ENCODE measurements at places on chromosomes 5 and 9.

DNA sequence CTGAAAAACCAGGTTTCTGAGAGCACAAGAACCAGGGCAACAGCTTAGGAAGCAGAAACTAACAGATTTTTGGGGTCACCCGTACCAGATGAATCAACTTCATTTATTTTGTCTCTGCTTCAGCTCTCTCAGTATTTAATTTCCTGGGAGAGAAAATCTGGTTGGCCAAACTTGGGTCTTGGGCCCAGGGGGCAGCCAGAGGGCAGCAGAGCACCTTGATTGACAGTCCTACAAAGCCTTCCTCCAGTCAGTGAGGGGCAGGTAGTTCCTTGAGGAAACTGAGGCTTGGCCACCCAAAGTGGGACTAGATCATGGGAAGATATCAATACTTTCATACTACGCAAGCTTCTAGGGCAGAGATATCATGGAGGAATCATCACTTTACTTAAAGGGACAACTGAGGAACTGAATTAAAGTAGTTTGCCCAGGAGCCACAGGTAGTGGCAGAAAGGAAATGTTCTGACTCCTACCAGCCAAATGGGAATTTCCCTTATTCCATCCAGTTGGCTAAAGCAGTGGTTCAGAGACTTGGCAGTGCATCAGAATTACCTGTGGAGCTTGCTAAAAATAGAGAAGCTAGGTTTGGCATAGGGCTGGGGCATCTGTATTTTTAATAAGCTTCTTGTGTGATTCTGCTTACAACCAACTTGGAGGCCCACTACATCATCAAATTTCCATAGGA is 21.5 kb upstream of the ARHGAP26 start:
- DNase-seq: peak; percentile 33

GRCh38 chr9:87954230-87954629 is 20.1 kb downstream of the CDK20 start:
- no peak for DNase-seq

GRCh38 chr5:179124273-179124852 is 64.2 kb downstream of the ZNF354C start:
- DNase-seq: no peak

GRCh38 chr5:168097876-168098653 is 193.4 kb upstream of the WWC1 start:
- no peak for DNase-seq

GRCh38 chr5:39106322-39106721 is 32.1 kb upstream of the RICTOR start:
- DNase-seq: peak; percentile 9

GRCh38 chr5:109454731-109455505 is 45.1 kb upstream of the PJA2 start:
- no peak for DNase-seq

GRCh38 chr9:108444400-108445358 is 411.1 kb downstream of the ACTL7B start:
- DNase-seq: no peak

DNA sequence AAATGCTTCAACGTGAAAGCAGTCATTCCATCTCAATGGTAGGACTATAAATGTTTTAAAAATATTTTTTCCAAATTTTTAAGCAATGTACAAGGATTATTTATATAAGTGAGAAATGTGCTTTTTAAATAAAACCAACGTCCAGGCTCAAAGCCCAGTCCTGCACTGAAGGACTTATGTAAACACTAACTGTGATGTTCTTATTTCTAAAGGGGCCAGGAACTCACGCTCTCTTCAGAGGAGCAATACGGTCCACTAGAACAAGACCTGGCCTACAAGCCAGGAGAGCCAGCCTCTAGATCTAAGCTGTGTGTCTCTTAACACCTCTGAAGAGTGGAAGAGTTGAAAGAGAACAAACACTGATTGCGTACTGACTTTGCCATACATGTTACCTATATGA is 12.1 kb downstream of the TTLL11 start:
- no peak for DNase-seq

DNA sequence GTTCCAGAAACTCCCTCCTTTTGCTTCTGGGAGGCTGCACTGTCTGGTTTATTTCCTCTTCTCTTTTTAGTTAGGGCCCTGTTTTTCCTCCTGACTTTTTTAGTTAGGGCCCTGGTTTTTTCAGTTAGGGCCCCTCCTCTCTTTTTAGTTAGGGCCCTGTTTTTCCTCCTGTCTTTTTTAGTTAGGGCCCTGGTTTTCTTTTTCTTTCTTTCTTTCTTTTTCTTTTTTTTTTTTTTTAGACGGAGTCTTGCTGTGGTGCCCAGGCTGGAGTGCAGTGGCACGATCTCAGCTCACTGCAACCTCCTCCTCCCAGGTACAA is 15.1 kb downstream of the GSN start:
- no peak for DNase-seq

DNA sequence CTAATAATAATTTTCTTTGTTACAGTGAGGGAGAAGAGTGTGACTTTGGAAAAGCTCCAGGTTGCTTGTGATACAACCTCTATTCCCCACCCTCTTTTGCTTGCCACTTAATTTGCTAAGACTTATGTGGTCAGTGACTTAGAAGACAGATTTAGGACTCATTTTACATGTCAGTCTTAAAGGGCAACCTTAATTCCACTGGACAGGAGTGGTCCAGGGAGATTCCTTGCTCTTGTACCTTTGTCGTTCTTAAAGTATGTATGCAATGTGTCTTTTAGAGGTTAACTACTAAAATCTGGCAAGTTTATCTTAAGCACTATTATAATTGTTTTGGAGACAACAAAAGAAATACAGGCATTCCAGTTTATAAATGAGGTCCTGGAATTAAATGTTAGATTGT is 20.0 kb downstream of the SLC30A5 start:
- no peak for DNase-seq

DNA sequence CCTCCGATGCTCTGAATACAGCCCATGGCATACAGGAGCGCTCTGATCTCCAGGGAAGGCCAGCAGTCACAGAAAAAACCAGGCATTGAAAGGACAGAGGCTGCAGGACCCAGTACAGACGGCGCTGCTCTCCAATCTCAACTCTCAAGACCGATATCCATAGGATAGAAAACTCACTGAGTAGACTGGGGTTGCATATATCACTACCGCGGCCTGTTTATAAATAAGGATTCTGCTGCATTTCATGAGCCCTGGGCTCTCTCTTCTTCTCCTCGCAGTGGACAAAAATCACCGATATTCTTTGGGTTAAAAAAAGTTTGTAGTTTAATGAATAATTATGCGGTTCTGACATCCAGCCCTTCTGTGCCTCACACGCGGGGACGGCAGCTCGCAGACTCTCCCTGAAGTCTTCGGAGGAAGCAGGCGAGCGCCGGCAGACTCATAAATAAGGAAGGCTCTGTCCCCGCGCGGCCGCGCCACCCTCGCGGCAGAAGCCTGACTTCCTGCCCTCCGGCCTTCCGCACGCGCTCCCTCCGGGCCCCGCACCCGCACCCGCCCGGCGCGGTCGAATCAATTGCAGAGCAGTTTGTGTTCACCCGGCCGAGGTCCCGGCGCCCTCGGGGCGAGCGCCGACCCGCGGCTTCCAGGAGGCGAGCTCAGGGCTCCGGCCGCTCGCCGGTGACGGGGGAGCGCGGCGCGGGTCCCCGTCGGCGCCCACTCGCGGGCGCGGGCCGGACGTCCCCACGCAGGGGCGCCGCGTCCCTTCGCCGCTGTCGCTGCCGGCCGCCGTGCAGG is at the start of gene FAM78A:
Gene FAM78A (minus strand): TSS at position 417 of the 795 bp plus-strand sequence. CDS start 331 bp downstream, at position 86.
- DNase-seq: peak; percentile 34

- DNase-seq: no peak
Observed at GRCh38 chr9:132141948-132142594, 19.8 kb upstream of the NTNG2 start.

- DNase-seq: no peak
Observed at GRCh38 chr9:99601571-99602111, 220.0 kb upstream of the NR4A3 start.

DNA sequence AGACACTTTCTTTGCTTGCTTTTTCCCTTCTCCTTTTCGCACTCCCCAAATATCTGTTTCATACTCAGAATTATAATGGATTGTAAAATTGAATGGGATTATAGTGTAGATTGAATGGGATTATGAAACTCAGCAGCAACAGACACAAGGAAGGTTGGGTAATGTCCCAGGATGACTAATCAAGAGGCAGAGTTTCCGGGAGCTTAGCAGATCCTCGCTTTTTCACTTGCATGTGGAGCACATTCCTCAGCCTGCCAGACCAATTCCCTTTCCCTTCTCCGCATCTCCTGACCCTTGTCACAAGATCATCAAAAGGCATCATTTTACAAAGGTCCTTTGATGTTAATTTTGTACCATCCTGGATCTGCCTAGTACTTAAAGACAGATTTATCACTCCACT is 55.1 kb upstream of the SLC1A1 start:
- DNase-seq: no peak

DNA sequence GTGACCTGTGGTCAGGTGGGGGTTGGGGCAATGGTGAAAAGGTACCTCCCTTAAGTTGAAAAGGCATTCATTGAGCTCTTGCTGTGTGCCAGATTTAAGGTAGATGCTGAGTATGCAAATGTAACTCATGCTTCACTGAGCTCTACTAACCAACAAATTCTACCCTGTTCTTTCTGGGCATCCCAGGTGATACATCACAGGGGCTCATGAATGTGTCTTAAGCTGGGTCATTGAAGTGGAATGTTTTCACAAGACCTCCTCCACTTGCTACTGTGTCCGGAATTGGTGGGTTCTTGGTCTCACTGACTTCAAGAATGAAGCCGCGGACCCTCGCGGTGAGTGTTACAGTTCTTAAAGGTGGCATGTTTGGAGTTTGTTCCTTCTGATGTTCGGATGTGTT is 362.8 kb upstream of the ZNF462 start:
- no peak for DNase-seq

GRCh38 chr5:160379511-160379910 is 9.1 kb upstream of the C1QTNF2 start:
- DNase-seq: no peak

DNA sequence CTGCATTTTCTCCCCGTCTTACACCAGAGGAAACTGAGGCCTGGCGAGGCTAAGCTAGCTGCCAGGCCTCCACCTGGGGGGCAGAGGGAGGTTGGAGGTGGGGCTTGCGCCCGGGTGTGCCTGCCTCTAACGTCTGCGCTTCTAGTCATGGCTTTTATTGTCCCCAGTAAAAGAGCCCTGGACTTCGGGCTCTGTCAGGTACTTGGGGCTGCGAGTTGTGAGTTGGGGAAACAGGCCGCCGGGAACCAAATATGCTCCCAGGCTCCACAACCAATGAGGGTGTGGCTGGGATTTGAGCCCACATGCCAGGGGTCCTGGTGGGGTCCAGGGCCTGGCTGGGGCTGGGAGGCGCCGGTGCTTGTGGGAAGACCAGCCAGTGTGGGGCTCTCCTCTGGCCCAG is 57.4 kb upstream of the NOTCH1 start:
- DNase-seq: no peak

- DNase-seq: no peak
Observed at GRCh38 chr5:11252075-11252474, 491.0 kb upstream of the DAP start.

- no peak for DNase-seq
Observed at GRCh38 chr5:154164249-154164581, 26.3 kb upstream of the GALNT10 start.

DNA sequence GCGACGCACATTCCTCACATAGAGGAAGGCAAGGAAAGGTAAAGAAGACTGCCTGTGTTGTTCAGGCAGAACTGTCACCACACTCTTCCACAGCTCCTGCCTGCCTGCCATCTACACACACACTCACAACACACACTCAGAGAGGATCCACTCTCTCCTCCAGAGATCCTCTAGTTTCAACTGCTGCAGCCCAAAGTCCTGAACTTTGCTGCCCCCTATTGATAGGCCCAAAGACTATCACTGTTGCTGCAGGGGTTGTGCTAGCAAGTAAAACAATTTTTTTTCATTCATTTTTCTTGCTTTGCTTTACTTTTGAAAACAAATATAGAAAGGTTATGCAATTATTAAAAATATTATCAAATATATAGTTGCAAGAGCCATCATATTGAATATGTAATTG is 5.9 kb upstream of the CFAP90 start:
- DNase-seq: peak; percentile 40

GRCh38 chr5:106047341-106047740 is 1623.4 kb downstream of the EFNA5 start:
- no peak for DNase-seq

- DNase-seq: no peak
Observed at GRCh38 chr5:137075163-137075970, 423.8 kb downstream of the SPOCK1 start.

GRCh38 chr5:14730466-14730865 is 65.9 kb downstream of the OTULIN start:
- DNase-seq: no peak

DNA sequence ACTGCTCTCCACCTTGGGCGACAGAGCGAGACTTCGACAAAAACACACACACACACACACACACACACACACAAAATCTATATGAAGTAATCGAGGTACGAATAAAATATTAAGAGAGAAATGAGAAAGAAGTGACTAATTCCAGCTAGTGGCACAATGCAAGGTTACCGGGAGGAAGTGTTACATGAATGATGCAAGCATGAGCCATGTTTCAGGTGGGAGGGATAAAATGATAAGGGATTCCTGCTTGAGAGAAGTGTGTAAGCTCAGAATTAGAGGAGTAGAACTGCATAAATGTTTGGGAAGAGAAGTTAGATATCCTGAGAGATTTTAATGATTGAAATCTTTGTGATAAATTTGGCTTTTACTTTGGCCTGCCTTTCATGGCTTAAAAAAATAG is 18.8 kb downstream of the HAPLN1 start:
- no peak for DNase-seq

- DNase-seq: no peak
Observed at GRCh38 chr5:180334176-180334575, 19.0 kb downstream of the GFPT2 start.

DNA sequence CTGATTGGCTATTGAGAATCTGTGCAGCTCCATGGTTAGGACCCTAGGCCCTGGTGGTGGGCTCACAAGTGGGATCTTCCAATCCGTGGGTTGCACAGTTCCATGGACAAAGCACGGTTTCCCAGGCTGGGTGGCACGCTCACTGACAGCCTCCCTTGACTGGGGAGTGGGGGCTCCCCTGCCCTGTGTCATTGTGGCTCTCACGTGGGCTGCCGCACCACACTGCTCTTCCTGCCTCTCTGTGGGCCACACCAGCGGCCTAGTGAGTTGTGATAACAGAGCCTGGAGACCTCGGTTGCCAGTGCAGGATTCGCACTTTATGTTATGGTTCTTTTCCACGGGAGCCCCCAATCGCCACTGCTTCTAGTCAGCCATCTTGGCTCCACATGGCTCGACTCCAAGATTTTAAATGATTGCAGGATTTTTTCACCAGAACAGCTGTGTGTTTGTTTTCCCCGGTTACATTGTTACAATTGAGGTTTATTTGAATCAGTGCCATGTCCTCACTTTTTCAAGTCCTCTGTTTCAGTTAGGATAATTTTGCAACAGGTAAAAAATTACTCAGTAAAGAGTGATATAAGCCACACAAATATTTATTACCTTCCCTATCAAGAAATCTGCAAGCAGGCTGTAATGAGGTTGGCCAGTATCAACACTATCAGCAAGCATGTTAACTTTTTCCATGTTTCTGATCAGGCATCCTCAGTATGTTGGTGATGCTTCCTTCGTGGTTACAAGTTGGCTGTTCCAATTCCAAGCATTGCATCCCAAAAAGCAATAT is 253.8 kb downstream of the ZNF608 start:
- no peak for DNase-seq
